ENCODE measurements at places on chromosomes 7 and 10. TPM values are rescaled to one million over a fixed set of nuclear protein-coding genes. Genes with fewer than 3 reads are reported as not detected.

Gene SFRP5
- not detected for total RNA-seq

Gene ZNF503
- 18.6 TPM for total RNA-seq

Gene FAM25A
- 20.3 TPM for total RNA-seq

Gene CALHM1
- not detected for total RNA-seq

Gene NKX1-2
- 3.3 TPM for total RNA-seq

Gene RET
- 0.37 TPM for total RNA-seq

Gene SPDYE5
- total RNA-seq, result not detected

Gene ITGB1
- 1,080 TPM for total RNA-seq

Gene NUTM2B
- total RNA-seq, result 0.78 TPM

Gene STN1
- 41.2 TPM for total RNA-seq

Gene SRRM3
- total RNA-seq, result 0.85 TPM

Gene DEPP1
- 2.6 TPM for total RNA-seq

Gene ZNF117
- total RNA-seq, result 1.8 TPM

Gene CCDC7
- total RNA-seq, result 3.7 TPM

Gene SAP25
- total RNA-seq, result 0.35 TPM

Gene ZNF398
- total RNA-seq, result 12.6 TPM

Gene SPDYE8
- not detected for total RNA-seq

Gene CALY
- not detected for total RNA-seq

Data from airway epithelial cell (primary cell).